Neural progenitor cell (in vitro differentiated cells): ENCODE measurements at places on chromosomes 7 and 10. TPM values are rescaled to one million over a fixed set of nuclear protein-coding genes. Genes with fewer than 3 reads are reported as not detected.

Gene C10orf105
- 0.39 and 1.5 TPM in 2 replicates for total RNA-seq

Gene CDC14C
- total RNA-seq: 0.15 and 0.54 TPM in 2 replicates

- no peak overlapping the region for H3K27ac ChIP-seq
- H3K4me1 ChIP-seq: no peaks in the 10 kb centered on the region
- no peaks in the 10 kb centered on the region for H3K36me3 ChIP-seq
- DNase-seq: no peak
- H3K4me3 ChIP-seq: no peak overlapping the region
Observed at GRCh38 chr7:79553811-79554555, 100.5 kb upstream of the MAGI2 start.

DNA sequence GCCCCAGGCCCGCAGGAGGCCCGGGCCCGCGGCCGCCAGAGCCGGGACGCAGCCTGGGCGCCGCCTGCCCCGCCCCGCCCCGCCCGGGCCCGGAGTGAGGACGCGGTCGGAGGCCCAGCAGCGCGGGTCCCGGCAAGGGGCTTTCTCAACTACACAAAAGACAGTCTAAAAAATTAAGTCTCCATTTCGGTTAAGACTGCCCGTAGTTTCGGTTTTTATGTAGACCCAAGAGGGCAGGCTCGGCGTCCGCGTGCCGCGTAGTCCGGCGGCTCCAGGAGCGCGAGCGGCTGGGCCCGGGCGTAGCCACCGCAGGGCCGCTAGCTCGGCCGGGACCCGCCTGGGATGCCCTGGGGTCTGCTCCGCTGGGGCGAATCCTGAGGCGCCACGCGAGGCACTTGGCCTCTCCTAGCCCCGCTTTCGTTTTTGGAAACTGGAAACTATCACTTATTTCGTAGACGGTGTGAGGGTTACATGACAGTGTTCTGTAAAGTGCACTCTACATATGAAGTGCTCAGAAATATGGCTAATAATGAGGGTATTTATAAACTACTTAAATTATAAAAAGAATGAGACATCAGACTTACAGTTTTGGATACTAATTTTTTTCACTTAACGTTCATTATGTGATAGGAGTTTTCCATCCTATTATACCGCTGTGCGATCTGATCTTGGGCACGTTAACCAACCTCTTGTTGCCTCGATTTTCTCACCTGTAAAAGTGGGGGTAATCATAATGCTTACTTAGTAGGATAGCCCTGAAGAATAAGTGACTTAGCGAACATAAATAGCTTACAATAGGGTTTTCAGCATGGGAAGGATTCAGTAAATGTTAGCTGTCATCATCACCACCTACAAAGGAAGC lies 573 bp downstream of the BLVRA start:
- H3K36me3 ChIP-seq: no peaks in the 10 kb centered on the region
- peaks cover 45% of the 10 kb centered on the region for H3K27me3 ChIP-seq
- peak; percentile 74 for DNase-seq
- no peak overlapping the region for H3K27ac ChIP-seq

Gene FAM25A
- total RNA-seq: not detected in 2 replicates

DNA sequence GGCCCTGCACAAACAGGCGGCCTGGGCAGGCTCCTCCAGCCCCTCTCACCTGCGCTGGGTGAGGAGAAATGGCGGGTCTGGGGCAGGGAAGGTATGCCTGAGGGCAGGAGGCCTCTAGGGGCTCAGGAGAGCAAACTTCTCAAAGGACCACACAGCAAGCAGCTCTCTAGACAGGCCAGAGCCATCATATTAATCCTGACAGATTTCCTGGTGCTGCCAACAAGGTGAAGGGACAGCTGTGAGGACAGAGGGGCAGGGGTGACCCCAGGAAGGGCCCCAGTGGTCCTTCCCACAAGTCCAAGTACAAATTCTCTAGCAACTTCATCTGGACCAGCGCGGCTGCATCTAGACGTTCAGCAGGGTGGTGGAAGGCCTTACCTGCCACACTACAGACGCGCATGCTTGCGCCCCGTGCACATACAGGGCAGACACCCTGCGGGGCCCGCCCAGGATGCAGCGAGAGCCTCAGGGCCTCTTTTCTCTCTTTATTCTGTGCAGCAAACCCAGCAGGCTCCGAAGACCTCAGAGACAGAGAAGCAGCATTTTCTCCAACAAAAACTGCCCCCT lies 62.1 kb downstream of the ZRANB1 start:
- H3K27me3 ChIP-seq: no peaks in the 10 kb centered on the region
- H3K4me1 ChIP-seq: peaks cover 29% of the 10 kb centered on the region
- H3K36me3 ChIP-seq: no peaks in the 10 kb centered on the region

- H3K27me3 ChIP-seq: peaks cover 34% of the 10 kb centered on the region
- no peak overlapping the region for H3K27ac ChIP-seq
- peaks cover 47% of the 10 kb centered on the region for H3K4me1 ChIP-seq
- no peaks in the 10 kb centered on the region for H3K36me3 ChIP-seq
- H3K4me3 ChIP-seq: no peak overlapping the region
Observed at GRCh38 chr10:6142644-6143043, 53.8 kb downstream of the RBM17 start.

Gene ZNF239
- 7.1 and 16.9 TPM in 2 replicates for total RNA-seq

- no peaks in the 10 kb centered on the region for H3K27me3 ChIP-seq
- peak; percentile 89 for DNase-seq
- peak overlapping the region; percentile 5 for H3K4me3 ChIP-seq
- no peaks in the 10 kb centered on the region for H3K36me3 ChIP-seq
Observed at GRCh38 chr7:29843093-29843492, 36.8 kb downstream of the WIPF3 start.

Gene ARL5B
- total RNA-seq: 73.5 and 108 TPM in 2 replicates

- H3K27me3 ChIP-seq: no peaks in the 10 kb centered on the region
- no peaks in the 10 kb centered on the region for H3K36me3 ChIP-seq
- H3K4me3 ChIP-seq: no peak overlapping the region
- DNase-seq: no peak
- no peak overlapping the region for H3K27ac ChIP-seq
- peaks cover 28% of the 10 kb centered on the region for H3K4me1 ChIP-seq
Observed at GRCh38 chr10:122147663-122148062, 123.4 kb upstream of the BTBD16 start.

- H3K4me3 ChIP-seq: no peak overlapping the region
- peaks cover 14% of the 10 kb centered on the region for H3K27me3 ChIP-seq
- H3K4me1 ChIP-seq: no peaks in the 10 kb centered on the region
- no peak for DNase-seq
Observed at GRCh38 chr7:37908221-37908788, 8.3 kb downstream of the SFRP4 start.

DNA sequence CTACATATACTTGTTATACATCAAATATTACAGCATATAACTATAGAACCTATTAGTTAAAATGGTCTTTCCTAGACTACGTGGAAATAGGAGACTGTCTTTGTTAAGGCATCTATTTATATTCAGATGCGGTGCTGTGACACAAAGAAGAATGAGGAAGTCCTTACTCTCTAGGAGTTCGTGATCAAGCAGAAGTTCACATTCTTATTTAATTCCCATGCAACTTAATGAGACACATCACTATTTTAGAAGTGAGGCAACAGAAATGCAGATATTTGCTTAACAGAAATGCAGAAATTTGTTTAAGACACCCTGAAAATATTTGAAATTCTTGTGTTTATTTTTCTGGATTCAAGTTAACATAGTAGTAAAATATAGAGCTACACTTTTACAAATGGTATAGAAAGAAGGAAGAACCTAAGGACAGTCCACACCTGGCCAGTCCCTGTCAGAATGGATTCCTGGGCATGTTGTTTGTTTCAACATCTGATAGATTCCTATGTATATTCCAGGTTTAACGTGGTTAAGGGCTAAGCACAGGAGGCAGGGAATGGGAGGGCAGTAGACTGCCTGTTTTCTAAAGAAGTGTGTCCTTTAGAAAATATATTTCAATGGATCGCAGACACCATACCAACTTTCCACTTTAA lies 70.6 kb upstream of the NXPH1 start:
- peaks cover 4% of the 10 kb centered on the region for H3K4me1 ChIP-seq
- H3K4me3 ChIP-seq: no peak overlapping the region
- no peak for DNase-seq
- no peaks in the 10 kb centered on the region for H3K27me3 ChIP-seq

Gene PAPSS2
- total RNA-seq: 4.0 and 6.0 TPM in 2 replicates

GRCh38 chr10:92125144-92125543 lies 165.7 kb downstream of the CPEB3 start:
- no peak overlapping the region for H3K27ac ChIP-seq
- no peak overlapping the region for H3K4me3 ChIP-seq
- no peaks in the 10 kb centered on the region for H3K36me3 ChIP-seq
- no peaks in the 10 kb centered on the region for H3K27me3 ChIP-seq

Gene CDH23
- total RNA-seq: 5.9 and 10.3 TPM in 2 replicates
